ENCODE measurements at places on chromosomes 7 and 10.

GRCh38 chr10:117688358-117688757, 145.8 kb downstream of the EMX2 start:
- DNase-seq: no peak

DNA sequence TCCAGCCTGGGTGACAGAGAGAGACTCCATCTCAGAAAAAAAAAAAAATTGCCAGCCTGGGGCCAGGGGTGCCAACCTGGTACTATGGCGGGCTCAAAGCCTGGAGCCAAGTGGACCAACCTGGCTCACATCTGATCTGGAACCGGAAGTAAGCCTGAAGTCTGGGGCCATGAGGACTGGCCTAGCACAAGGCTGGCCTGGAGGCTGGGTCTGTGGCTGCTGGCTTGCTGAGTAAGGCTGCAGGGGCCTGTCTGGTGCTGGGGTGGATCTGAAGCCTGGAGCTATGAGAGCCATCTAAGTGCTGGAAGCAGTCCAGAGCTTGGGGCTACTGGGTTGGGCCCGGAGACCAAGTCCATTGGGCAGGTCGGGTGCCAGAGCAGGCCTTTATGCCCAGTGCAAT, 84.9 kb downstream of the CCDC3 start:
- no peak for DNase-seq

DNA sequence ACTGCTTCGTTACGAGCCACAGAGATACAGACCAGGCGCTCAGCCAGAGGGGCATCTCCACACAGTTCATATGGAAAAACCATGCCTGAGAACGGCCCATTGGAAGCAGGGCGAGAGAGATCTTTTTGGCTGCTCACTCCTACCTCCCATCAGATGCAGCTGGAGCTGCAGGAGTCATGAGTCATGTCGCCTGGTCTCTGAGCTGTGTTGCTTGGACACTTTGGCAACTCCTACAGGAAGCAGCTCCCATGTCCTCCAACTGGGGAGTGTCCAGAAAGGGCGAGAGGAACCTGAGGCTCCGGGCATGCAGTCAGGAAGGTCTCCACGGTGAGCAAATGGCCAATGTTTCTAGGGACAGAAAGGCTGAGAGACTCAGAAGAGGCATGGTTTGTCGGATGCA, 24.9 kb downstream of the INSIG1 start:
- no peak for DNase-seq

DNA sequence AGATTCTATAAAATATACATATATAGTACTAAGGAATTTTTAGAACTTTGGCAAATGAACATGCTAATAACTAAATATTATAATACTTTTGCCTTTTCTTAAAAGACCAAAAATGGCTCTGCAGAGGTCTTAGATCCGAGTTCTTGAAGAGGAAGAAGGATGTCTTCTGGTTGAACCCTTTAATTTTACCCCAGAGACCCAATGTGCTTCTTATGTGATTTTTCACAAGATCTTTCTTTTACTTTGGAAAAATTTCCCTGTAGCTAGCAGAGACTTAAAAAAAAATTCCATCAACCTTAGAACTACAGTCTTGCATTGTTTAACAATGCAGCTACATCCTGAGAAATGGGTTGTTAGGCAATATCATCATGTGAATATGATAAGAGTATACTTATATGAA, 663.2 kb downstream of the PARD3 start:
- no peak for DNase-seq

DNA sequence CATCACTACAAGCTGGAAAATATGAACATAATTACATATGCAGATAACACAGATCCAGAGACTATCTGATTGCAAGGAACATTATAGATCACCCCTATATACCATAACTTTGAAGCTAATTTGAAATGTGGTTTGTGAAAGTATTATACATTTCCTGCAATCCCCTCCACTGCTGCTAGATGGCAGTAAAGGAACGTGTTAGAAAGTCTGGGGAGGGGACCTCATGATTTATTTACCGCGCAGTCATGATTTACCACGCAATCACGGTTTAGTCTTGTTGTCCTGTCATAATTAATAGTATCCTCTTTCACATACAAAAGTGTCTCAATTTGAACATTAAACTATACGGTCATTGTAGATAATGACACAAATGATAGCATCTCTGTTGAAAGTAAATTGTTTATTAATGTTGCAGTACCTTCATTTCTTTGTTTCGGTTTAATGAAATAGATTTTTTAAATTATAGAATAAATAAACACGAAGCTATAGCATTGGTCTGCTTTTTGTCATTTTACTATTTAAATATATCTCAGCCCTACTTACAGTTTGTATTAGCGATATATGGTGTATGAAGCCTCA, 145.3 kb upstream of the PRSS1 start:
- DNase-seq: peak; percentile 30

GRCh38 chr10:74415146-74415839, 264.3 kb downstream of the ADK start:
- no peak for DNase-seq

- DNase-seq: no peak
Measured at GRCh38 chr7:119969054-119969453, 303.9 kb upstream of the KCND2 start.

DNA sequence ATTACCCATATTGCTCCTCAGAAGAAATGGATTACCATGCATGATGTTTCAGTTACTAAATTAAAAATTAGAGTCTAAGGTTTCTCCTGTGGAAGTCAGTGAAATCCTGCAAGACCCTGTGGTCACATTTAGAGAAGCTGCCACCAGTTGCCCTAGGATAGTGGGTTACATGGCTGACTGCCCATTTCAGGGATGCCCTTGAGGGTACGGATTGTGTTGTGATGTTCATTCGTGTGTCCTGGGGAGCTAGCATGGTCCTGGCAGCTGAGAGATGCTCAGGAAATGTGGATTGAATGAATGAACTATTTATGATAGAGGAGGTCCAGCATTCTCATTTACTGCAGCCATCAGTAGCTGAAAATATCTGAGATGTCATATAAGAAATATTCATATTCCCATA, 55.1 kb downstream of the TMEM178B start:
- no peak for DNase-seq

DNA sequence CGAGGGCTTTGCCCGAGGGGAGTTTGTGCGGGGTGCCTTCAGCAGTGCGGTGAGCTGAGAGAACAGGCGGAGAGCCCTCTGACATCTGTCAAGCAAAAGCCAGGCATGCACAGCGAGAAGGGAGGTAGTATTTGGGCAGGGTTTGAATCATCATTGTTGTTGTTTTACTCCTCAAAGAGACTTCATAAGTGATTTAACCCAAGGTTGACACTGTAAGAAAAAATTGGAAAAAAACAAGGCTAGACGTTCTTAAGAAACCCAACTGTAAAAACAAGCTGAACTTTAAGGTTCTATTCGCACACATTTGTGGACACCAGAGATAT, 1.3 kb downstream of the ADAM22 start:
- DNase-seq: no peak

DNA sequence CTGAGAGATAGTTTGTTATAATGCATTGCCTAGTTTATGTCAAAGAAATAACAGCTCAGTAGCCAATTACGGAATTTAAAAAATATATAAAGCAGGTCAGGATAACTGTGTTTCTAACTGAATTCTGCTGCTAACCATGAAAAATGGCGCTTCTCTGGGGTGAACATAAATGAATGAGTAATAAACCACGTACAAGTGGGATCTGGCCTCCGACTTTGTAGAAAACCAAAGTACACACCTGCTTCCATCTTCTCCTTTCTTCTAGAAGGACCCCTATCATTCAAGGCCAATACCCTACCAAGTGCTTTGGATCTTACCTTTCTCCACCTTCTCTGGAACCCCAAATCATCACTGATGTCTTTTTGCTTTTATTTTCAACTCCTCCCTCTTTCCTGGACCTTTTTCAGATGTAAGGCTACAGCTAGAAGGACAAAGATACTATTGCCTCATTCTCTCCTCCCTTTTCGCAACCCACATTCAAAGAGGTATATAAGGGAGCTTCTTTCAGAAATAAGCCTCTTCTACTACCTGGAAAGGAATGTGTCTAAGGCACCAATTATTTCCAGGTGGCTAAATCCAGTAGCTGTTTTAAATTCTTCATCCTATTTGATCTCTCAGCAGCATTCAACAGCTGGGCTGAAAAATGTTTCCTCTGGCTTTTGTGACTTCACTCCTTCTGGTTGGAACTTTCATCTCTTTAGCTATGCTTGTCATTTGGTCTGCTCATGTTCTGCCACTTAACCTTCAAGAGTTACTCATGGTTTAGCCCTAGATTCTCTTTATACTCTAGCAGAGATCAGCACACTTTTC, 37.7 kb downstream of the NAMPT start:
- no peak for DNase-seq

GRCh38 chr7:139776486-139777132, 1.2 kb downstream of the HIPK2 start:
- no peak for DNase-seq

GRCh38 chr7:117639966-117640365, 160.1 kb downstream of the CFTR start:
- no peak for DNase-seq

GRCh38 chr10:44216073-44216472, 168.8 kb downstream of the CXCL12 start:
- DNase-seq: no peak

GRCh38 chr7:143882020-143882603, 19.9 kb downstream of the TCAF1 start:
- peak; percentile 53 for DNase-seq

DNA sequence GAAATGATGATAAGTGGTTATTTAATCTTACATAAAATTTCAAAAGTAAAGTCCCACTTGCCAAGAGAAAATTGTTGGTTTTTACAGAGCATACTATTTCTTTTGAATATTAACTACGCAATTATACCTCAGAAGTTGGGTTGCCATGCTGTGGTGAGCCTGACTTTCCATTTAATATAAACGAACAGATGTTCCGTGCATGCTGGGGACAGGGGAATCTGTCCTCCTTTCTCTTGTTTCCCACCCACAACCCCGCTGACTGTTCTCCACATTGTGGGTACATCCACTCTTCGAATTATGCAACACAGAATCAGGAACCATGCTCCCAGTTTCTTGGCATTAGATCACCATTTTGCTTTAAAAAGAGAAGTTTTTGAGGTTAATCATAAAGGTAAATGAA, 29.2 kb upstream of the RTKN2 start:
- DNase-seq: no peak

DNA sequence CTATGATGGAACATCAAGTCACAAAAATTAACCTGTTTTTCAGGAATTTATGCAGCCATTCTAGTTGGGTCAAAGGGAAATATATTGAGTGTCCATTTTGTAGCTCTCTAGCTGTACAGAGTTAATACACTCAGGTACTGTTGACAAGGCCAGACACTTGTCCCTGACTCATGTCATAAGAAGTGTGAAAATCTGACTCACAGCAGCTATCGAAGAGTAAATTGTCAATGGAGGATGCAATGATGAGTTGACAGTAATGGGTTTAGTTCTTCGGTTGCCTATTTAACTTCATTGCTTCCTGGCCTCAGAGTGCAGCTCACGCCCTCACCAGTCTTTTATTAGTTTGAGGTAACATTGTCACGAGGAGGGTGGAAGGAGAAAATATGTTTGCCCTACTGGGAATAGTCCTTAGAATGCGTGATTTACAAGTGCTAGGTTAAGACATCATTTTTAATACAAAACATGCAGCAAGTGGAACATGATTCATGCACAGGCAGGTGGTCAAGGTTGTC, 255.1 kb downstream of the XPNPEP1 start:
- no peak for DNase-seq

DNA sequence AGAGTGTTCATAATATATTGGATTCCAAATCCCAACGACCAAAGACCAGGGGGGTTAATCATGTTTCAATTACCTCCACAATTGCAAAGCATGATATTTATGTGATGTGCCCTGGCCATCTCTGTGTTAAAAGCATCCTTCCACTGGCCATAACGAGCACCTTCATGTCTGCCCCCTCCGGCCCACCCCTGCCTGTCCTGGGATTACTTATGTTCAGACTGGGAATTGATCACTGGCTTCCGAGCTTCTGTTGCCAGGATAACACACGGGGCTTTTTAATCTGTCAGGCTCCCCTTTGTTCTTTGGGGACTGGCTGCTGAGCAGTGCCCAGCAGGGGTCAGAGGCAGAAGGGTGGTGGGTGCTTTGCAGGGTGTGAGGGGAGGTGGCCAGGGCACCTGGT, 13.7 kb upstream of the CHST15 start:
- DNase-seq: no peak

- DNase-seq: no peak
Measured at GRCh38 chr7:39898867-39899266, 51.2 kb upstream of the CDK13 start.

DNA sequence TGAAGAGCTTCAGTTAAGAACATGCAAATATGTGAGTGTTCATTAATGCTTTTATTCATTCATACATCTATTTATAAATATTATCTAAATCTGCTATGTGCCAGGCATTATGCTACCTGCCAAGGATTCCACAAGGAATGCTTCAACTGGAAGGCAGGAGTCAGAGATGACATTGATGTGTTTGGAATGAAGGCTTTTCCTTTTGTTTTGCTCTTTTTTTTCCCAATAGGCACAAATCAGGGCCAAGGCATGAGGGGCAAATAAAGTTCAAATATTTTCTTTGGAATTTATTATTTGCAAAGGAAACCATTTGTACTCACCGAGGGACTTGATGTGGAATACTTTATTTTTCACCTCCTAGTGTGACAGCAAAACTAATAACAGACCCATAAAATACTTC, 530.3 kb downstream of the ARL4A start:
- DNase-seq: no peak

- no peak for DNase-seq
Measured at GRCh38 chr7:44486693-44487092, 3.8 kb downstream of the NUDCD3 start.

Measured in SHP77 (cell line).